ENCODE measurements at places on chromosomes 1 and 21.
A peak's percentile ranks its signal among the peaks of the same experiment; 100 is the strongest.

- no peak for DNase-seq
Measured at GRCh38 chr1:77375541-77375940, 93.7 kb downstream of the AK5 start.

DNA sequence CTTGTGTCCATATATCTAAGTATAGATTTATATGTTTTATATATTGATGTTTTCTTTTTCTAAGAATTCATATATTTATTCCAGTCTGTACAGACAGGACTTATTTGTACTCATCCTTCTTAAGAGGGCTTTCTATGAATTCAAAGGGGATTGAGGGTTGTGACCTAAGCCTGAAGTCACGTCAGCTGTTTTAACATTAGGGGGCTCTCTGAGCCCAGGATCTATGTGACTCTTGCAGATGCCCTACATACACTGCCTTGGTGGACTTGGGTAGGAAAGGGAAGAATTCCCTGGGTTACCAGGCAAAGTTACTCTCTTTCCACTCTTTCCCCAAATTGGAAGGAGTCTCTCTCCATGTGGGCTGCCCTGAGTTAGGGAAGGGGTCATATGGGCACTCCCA is 283.8 kb upstream of the DAB1 start:
- DNase-seq, result no peak

GRCh38 chr1:93552741-93553455 is 105.0 kb downstream of the FNBP1L start:
- no peak for DNase-seq

- no peak for DNase-seq
Measured at GRCh38 chr1:67937651-67938050, 104.4 kb upstream of the GNG12 start.

DNA sequence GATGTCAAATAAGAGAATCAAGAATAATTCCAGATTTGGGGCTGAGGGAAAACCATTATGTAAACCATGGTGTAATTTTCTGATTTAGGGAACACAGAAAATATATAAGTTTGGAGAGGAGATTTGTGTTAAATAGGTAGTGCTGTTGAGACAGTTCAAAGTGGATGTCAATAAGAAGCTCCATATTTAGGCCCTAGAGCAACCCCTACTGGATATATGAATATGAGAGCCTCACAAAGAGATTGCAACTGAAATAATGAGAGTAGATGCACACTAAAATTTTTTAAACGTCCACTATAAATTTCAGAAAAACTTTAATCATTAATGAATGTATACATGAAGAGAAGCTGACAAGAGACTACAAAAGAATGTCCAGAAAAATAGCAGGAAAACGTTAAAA is 1447.8 kb upstream of the PRMT6 start:
- no peak for DNase-seq

- no peak for DNase-seq
Measured at GRCh38 chr1:47431534-47431933, 6.3 kb upstream of the FOXD2 start.

- DNase-seq, result no peak
Measured at GRCh38 chr1:203373991-203374390, 23.1 kb upstream of the FMOD start.

DNA sequence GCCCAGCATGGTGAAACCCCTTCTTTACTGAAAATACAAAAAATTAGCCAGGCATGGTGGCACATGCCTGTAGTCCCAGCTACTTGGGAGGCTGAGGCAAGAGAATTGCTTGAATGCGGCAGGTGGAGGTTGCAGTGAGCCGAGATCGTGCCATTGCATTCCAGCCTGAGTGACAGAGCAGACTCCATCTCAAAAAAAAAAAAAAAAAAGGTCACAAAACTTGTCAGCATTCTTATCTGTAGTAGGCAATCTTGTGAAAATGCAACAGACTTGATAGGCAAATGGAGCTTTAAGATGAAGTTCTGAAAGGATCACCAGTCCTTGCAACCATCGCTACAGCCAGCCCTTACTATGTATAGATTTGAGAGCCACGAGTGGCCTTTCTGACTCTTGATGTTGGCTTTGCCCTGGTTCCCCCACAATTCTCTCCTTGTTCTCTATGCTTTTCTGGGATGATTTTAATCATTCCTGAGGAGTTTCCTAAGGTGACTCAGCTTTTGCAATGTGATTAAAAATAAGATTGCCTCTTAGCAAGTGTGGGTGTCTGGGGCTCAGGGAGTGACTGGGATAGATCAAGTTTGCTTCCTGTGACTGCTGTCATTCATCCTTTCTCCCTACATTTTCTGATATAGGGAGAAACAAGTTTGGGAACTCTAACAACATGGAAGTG is 7.1 kb upstream of the MAP1LC3C start:
- no peak for DNase-seq

DNA sequence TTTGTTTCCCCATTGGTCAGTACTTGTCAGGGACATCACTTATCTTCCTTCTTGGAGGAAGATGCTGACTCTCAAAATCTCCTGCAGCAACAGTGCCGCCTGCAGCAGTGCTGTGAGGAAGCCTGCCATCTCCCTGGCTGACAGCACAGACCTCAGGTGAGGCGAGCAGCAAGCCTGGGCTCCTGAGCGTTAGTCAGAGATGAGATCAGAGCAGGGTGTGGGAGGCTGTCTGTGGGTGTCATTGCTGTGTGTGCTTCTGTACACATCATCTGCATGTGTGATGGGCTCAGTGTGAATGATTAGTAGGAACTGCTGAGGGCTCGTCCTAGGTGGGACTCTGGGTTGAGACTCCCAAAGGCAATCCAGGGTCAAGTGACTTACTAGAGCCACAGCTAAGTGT is 6.1 kb downstream of the STRIP1 start:
- DNase-seq, result no peak

DNA sequence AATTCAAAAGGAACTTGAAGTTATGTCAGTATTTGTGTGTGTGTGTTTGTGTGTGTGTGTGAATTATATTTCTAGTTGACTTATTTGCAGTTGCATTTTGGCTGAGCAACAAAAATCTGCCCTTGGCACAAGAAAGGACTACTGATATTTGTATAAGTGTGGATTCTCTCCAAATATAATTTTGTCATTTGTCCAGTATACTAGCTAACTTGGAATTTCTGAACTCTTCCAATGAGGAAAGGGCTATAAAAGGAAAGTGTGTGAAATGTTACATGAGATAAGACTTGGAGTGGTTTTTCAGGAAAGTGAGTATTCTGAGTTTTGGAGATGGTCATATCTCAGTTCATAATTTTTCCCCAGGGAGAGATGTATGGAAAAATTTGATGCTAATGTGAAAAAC is 1384.1 kb upstream of the B3GALT2 start:
- no peak for DNase-seq

DNA sequence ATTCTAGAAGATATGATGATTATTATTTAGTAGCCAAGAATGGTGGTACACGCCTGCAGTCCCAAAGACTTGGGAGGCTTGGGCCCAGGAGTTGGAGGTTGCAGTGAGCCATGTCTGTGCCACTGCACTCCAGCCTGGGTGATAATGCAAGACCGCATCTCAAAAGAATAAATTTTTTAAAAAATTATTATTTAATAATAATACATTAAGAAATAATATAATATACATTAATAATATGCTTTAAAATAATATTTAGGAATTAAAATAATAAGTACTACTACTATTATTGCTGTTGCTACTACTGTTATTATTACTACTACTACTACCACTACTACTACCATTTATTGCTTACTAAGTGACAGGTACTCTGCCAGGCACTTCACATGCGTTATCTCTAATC is 27.2 kb downstream of the CCDC30 start:
- DNase-seq, result no peak

DNA sequence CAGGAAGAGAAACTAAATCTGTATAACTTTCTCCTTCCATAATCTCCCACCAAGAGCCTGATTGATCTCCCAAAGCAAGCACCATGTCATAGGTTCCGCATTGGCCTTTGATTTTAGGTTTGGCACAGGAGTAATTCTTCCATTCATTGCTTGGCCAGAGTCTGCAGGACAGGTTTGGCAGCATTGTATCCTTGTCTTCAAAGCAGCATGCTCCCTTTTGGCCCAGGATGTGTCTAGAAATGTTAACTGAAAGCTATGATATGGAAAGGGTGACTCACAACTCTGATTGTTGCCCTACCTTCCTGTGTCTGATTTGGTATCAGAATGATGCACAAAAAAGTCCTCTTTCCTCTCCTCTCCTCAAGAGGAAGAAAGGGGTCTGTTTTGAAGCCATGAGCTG is 824.3 kb upstream of the PRMT6 start:
- DNase-seq, result no peak

GRCh38 chr1:162952956-162953355 is 92.0 kb upstream of the CCDC190 start:
- DNase-seq, result no peak

- DNase-seq, result peak; percentile 16
Measured at GRCh38 chr1:53589043-53589887, 130.1 kb downstream of the DMRTB1 start.

DNA sequence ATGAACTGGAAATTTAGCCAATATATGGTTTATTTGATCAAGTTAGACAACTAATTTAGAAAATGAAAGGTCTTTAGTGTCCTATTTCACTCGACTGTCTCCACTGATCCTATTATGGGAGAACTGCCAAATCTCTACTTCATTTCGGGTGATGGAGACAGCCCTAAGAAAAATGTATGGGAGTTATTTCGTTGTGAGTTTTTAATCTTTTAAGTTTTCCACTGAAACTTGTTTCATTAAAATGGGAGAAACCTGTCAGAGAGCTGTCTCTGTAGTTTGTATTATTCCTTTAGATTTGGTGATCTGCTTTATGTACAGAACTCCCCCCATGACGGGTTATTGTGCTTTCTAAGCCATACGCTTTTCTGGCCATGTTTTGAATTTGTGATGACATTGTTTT is 899.7 kb downstream of the ADGRL2 start:
- DNase-seq, result no peak

GRCh38 chr1:70034403-70034802 is 171.0 kb downstream of the LRRC40 start:
- DNase-seq, result no peak

GRCh38 chr21:42861848-42862400 is 17.4 kb downstream of the WDR4 start:
- no peak for DNase-seq

GRCh38 chr1:34290831-34291230 is 114.1 kb downstream of the C1orf94 start:
- DNase-seq, result no peak

DNA sequence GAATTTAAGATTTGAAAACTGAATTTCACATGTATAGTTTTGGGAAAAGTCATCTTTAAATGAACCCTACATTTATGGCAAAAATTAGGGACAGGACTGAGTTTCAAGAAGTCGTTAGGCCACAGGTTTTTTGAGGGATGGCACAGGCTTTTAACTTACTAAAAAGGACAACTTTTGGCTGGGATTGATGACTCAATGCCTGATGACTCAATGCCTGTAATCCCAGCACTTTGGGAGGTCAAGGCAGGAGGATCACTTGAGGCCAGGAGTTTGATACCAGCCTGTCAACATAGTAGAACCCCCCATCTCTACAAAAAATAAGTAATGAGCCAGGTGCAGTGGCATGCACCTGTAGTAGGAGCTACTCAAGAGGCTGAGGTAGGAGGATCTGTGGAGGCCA is 15.9 kb downstream of the UCK2 start:
- no peak for DNase-seq

DNA sequence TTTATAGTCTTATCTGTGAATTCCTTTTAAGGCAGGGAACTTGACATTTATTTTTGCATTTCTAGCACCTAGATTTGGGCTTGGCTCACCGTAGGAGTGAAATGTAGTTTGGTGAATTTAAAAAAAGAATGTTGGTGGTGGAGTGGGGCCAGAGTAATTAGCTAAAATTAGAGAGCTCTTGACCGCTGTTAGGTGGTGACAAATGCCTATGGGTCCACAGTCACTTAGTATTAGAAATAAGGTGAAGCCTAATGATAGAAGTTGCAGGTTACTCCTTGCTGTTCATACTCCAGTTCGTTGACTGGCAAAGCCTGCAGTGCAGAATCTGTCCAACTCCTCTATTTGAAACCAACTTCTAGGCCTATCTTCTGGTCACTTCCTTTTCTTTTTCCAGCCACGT is 318.8 kb upstream of the NRIP1 start:
- no peak for DNase-seq

DNA sequence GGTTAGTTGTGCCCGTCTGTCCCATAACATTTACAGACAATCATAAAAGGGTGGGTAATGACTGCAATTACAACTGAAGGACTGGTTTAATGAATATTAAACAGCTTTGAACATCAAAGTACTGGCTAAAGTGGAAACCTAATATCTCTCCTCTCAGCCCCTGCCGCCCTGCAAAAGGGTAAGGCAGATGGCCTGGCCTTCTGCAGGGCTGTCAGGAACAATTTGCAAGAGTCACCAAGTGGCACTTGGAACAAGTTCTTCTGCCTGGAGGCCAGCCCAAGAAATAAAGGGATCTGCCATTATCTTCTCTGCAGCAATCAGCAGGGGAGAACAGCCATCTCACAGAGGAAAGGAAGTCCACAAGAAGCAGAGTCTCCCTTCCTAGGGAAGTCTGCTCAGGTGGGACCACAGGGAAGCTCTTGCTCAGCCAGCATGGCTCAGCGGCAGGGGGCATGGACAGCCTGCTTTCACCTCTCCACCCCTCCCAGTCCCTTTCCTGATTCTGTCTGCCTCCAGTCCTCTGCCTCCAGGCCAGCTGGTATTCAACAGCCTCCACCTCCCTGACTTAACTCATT is 96.1 kb downstream of the TRABD2B start:
- no peak for DNase-seq

- no peak for DNase-seq
Measured at GRCh38 chr1:1167841-1168450, 5.7 kb upstream of the TTLL10 start.

DNA sequence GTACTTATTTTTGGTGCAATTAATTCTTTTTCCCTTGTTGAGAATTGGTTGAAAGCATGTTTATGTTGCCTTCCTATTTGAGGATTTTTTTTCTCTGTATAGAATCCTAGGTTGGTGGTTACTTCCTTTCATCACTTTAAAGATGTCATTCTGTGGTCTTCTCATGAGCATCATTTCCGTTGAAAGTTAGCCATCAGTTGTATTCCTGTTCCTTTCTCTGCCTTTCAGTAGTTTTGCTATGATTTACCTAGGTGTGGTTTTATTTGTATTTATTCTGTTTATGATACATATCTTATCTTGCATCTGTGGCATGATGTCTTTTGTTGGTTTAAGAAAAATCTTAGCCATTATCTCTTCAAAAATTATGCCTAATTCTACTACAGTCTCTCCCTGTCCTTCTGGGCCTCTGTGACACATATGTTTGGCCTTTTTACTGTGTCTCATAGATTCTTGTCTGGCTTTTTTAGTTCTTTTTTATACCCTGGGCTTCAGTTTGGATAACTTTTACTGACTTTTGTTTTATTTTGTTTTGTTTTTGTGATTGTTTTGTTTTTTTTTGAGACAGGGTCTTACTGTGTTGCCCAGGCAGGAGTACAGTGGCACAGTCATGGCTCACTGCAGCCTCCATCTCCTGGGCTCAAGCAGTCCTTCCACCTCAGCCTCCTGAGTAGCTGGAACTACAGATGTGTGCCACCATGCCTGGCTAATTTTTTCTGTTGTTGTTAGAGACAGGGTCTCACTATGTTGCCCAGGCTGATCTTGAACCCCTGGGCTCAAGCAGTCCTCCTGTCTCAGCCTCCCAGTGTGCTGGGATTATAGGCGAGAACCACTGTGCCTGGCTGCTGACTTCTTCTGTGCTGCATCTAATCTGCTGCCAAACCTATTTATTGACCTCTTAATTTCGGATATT is 24.1 kb downstream of the PTGFRN start:
- DNase-seq, result no peak

GRCh38 chr1:84749427-84749826 is 59.2 kb upstream of the SSX2IP start:
- DNase-seq, result no peak
